Naive B cell (primary cell): ENCODE measurements at places on chromosomes 1 and 21.

- peak; percentile 63 for DNase-seq
These were observed 16.3 kb downstream of the IER5 start for GRCh38 chr1:181104790-181105133.

DNA sequence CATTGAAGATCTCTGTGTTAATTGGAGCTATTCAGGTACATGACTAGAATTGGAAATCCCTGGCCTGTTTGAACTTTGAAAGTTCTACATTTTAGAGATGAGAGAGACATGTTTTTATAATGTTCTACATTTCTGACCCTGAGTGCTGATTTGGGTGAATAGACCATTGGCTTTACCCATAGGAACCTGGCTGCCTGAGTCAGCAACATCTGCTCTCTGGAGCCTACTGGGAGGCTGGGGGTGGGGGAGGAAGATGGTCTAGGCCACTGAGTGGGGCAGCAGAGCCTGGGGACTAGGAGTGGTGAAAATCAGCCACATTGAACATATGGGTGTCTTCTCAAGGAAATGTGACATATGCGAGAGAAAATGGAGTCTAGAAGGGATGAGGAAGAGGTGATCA, 1.4 kb upstream of the VANGL1 start:
- DNase-seq: no peak

- DNase-seq: no peak
These were observed 3.9 kb downstream of the LINGO4 start for GRCh38 chr1:151801310-151801820.

GRCh38 chr21:25342816-25343215, 264.5 kb downstream of the MRPL39 start:
- DNase-seq: no peak

GRCh38 chr1:40612345-40612831, 53.1 kb downstream of the RIMS3 start:
- DNase-seq: peak; percentile 64

DNA sequence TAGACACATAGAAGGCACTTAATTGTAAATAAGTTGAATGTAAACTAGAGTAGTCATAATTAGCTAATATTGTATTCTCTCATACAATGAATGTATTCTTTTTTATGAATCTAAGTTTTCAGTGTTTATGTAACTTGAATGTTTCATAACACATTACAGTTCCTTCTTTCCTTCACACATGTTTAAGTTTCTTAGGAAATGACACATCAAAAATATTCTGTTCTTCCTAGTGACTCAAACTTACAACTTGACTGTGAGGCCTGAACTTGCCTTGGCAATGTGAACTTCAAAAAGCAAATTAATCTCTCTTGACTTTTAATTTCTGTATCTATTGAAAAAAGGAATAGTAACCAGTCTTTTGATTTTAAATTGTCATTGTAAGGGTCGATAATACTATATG, 700.1 kb downstream of the KCNT2 start:
- no peak for DNase-seq

DNA sequence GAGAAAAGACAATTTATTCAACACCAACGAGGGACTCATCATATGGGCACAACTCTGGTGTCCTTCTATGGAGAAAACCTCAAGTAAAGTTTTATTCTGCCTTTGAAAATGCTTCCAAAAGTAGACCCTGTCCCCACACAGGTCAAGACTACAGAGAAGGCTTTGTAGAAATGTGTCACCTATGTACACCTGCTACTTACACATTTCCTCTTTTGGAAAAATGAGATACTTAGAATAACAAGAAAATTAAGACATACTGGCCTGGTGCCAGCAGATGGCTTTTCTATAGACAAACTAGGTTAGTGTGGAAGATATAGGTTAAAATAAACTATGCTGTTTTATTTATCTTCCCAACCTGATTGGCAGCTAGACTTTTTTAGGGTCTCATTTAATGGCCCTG, 13.6 kb downstream of the POGK start:
- DNase-seq: no peak

- no peak for DNase-seq
These were observed 177.5 kb downstream of the ZZZ3 start for GRCh38 chr1:77504986-77505385.

GRCh38 chr1:97740891-97741290, 179.9 kb downstream of the DPYD start:
- DNase-seq: no peak

GRCh38 chr1:201655243-201655642, 116.3 kb downstream of the NAV1 start:
- no peak for DNase-seq

GRCh38 chr1:110094931-110095654, 17.1 kb upstream of the UBL4B start:
- DNase-seq: no peak

- no peak for DNase-seq
These were observed 305.2 kb downstream of the PBX1 start for GRCh38 chr1:164864161-164864560.

- DNase-seq: no peak
These were observed 210.8 kb upstream of the JUN start for GRCh38 chr1:58994664-58995063.

GRCh38 chr1:15110867-15111230, 42.7 kb upstream of the TMEM51 start:
- DNase-seq: no peak

- DNase-seq: no peak
These were observed 26.7 kb downstream of the C1orf146 start for GRCh38 chr1:92244376-92244775.

- DNase-seq: no peak
These were observed 17.8 kb upstream of the RSBN1 start for GRCh38 chr1:113830039-113830438.

DNA sequence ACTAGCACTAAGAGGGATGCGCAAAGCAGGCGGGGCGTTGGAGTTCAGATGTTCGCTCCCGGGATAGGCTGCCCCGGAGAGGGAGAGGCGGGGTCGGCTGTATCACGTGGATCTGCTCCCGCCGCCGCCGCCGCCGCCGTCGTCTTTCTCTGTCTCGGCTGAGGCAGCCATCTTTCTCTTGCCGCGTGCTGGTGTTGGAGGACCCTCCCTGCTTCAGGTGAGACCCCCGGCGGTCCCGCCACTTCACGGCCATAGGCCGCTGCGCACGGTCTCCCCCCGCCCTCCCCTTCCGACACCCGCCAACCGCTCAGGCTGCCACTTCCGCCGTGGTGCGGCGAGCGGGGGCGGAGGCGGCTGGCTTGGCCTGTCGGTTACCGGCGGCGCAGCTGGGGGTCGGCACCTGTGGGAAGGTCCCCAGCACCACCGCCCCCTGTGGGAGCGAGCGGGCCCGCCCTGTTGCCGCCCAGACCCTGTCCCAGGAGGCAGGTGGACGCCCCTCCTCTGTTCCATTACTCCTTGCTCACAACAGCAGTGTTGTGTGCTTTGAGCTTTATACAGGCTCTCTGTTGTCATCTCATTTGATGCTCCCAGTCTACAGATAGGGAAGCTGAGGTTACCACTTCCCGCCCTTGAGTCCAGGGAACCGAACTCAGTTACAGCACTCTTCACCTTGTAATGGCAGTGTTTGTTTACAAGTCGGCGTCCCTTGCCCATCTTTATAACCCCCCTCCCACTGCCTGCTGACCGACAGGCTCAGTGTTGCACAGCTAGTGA, at the start of gene BTF3L4:
BTF3L4 (plus strand) TSS at position 133 of the 774 bp plus-strand sequence. CDS start 3,553 bp downstream, outside the sequence.
- DNase-seq: peak; percentile 93

DNA sequence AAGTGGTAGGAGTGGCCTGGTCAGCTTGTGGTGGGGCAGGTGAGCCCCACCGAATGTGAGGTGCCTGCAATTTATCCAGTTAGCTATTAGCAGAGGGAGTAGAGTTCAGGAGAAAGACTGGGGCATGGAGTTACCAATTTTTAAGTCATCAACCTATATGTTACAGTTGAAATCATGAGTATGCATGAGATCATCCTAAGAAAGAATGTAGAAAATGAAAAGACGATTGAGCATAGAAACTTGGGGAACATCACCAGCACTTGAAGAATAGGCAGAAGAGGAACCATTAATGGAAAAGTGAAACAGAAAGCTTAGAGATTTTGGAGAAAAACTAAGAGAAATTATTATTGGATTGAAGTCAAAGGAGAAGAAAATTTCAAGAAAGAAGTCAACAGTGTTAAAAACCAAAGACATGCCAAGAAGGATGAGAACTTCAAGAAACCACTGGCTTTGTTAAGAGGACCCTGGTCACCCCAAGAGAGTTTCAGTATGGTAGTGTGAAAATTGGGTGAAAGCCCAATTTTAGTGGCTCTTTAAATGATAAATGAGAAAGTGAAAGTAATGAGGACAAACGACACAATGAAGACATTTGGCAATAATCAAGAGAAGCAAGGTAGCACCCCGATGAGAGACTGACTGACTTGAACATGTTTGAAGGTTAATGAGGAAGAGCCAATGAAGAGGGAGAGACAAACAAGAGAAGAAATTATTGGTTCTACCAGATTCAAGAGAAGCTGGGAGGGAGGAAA, 36.7 kb downstream of the DNASE2B start:
- no peak for DNase-seq

DNA sequence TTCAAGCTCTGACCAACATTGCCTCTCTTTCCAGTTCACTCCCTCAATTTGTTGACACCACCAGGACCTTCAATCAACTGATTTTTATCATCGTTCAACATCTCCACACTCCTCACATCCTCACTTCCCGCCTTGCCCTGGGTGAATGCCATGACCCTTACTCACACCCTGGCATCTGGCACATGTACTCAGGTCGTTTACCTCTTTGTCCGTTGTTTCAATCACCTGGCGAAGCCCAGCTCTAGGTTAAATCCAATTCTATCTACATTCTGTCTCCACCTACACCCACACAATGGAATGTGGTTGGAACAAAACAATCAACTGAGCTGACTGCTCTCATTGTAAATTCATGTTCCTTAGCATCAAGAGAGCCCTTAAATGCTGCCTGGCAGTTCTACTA, 24.2 kb upstream of the TBX15 start:
- DNase-seq: no peak

- no peak for DNase-seq
These were observed 29.7 kb downstream of the COA6 start for GRCh38 chr1:234402939-234403338.

- no peak for DNase-seq
These were observed 1360.5 kb upstream of the ADGRL4 start for GRCh38 chr1:80367058-80367457.

- DNase-seq: peak; percentile 11
These were observed 14.4 kb upstream of the ZFYVE9 start for GRCh38 chr1:52127181-52128180.

DNA sequence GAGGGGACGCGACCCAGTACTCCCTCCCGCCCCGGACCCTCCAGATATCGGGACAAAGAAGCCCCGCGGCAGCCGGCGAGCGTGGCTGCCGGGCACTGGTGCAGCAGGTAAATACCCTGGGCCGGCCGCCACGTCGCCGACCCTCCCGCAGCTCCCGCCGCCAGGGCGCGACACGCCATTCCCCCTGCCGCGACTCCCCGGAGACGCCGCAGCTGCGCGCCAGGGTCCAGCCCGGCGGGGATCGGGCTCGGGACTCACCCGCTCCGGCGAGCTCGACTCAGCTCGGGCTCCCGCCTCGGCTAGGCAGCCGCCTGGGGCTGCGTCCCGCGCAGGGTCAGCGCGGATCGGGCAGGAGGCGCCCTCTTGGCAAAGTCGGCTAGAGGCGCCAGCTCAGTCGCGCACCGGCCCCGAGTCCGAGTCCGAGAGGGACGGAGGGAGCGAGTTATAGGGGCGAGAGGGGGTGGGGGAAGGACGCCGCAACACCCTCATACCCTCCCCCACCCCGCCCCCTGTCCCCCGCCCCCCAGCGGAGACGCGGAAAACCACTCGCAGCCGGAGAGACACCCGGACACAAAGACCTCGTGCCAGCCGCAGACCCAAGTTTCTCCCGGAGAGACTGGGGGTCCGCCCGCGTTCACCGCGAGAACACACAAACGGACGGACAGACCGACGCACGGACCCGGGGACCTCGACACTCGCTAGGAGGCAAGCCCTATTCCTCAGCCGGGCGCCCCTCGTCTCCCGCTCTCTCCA, 985 bp downstream of the SYT6 start:
- DNase-seq: no peak

DNA sequence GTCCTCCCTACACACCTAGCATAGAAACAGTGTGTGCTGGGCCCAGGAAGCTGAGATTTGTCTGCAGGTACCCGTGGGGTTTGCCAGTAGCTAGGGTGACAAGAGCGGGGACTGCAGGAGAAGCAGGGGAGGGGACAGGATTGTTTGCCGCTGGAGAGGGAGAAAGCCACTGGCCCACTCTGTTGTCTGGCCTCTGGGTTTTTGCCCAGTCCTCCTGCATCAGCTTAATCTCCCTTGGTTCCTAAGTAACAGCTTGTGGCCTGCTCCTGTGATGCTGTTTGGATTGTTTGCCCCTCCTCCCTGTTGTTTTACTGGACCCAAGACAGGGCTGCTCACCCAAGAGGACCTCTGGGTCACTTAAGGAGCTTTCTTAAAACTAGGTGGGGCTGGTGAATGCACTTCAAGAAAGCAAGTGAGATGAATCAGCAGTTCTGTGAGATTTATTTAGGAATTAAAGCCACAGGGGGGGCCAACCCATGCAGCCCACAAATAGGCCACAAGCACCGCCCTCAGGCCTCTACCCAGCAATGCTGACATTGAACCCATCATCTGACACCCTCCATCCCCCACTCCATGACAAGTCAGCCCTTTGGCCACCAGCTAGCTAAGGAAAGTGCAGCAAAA, 142.8 kb downstream of the ZZZ3 start:
- no peak for DNase-seq

GRCh38 chr1:68375919-68376318, 73.8 kb downstream of the RPE65 start:
- no peak for DNase-seq

DNA sequence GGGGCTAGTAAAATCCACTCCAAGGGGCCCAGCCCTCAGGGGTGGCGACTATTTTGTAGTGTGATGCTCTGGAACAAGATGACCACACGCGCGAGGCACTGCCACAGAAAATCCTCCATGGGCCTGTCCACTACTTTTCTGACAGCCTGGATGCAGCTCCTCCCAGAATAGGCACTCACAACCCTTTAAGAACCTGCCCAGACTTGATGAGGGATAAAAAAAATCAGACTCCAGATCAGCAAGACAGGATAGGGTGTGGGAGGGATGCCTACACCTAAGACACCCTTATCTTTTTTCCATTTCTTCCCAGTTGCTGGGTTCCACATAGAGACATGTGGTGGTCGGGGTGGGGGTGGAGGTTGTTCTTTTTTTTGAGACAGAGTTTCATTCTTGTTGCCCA, 33.5 kb downstream of the PCAT6 start:
- no peak for DNase-seq

DNA sequence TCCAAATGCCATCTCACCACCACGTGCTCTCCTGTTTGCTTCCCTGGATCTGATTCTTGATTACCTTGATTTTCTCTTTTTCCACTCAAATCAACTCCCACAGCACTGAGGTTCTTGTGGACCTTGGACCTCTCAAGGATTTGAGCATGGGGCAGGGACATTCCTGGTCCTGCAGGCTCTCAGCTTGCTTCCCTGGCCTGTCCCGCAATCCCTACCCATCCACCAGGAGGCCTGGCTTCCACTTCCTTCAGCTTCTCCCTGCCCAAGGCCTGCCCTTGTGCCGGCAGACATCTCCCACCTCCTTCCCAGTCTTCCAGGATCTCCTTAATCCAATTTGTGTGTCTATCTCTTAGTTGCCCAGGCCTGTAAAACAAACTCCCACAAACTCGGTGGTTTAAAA, 21.6 kb downstream of the PLA2G2A start:
- DNase-seq: no peak

GRCh38 chr1:11799099-11799498, 6.7 kb downstream of the MTHFR start:
- no peak for DNase-seq

- no peak for DNase-seq
These were observed 48.9 kb downstream of the C4BPA start for GRCh38 chr1:207152792-207153468.

GRCh38 chr1:28173980-28174297, 2.6 kb downstream of the PTAFR start:
- no peak for DNase-seq
